ENCODE measurements at places on chromosomes 16 and 17.
A peak's percentile ranks its signal among the peaks of the same experiment; 100 is the strongest.

- DNase-seq, result no peak
Observed at GRCh38 chr16:67024384-67025209, 4.4 kb upstream of the CBFB start.

GRCh38 chr16:27110524-27110896 lies 43.8 kb downstream of the C16orf82 start:
- DNase-seq, result no peak

DNA sequence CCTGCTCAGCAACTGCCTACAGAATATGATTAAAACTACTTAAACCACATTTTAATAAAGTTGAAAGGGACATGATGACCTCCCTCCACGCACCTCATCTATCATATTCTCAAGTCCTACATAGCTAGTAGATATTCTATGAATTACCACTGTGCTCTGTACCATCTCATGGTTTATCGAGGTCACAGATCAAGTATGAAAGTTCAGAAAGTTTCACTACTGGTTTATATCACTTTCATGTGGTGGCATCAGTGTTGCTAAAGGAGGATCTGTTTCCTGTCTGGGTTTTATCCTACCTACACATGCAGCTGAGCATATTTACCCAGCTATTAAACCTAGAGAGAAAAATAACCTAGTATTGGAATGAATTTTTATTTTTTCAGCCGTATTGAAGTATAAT lies 214.9 kb upstream of the MON1B start:
- no peak for DNase-seq

- no peak for DNase-seq
Observed at GRCh38 chr17:1966274-1967086, 58.7 kb downstream of the RTN4RL1 start.

DNA sequence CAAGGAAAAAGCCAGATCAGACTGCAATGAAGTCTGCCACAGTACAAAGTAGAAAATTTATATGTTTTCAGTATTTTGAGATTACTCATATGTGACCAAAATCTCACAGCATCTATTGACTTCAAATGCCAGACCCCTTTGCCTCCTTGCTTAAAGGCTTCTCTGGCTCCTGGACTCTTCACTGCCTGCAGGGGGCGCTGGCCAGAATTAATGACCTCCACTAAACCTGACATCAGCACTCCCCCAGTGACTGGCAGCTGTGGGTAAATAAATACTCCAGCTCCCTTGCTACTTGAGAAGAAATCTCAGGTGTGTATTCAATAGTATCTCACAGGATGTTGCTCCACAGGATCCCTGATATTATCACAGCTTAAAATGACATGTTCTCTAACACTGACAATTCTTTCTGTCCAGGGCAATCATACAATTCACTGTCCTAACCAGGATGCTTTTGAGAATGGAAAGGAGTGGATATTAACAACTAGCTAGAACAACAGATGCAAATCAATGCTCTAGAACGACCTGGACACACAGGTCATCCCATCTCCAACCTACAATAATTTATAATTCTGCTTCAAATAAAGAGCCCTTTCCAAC lies 4.0 kb downstream of the BECN1 start:
- DNase-seq, result peak; percentile 47

- no peak for DNase-seq
Observed at GRCh38 chr16:82533189-82533588, 93.6 kb upstream of the CDH13 start.

GRCh38 chr16:87393680-87394055 lies 1.5 kb downstream of the MAP1LC3B start:
- no peak for DNase-seq

DNA sequence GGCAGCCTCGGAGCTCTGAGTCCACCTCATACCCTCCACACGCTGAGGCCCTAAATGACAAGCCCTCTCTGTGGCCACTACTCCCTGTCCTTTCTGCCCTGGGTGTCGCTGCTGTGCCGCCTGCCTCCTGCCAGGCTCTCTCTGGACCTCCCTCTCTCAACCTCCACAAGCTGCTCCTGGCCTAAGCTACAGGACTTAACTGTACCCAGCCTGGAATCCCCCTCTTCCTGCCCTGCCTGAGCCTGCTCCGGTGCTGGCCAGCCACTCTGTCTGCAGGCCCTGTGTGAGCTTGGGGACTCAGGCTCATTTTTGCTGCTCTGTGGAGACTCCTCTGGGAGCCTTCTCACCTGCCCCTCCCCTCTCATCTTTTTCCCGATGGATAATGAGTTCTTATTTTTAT lies 21.5 kb downstream of the IFT140 start:
- no peak for DNase-seq

GRCh38 chr17:50148226-50149090 lies 2.0 kb downstream of the PPP1R9B start:
- DNase-seq, result peak; percentile 46

GRCh38 chr17:10844621-10845387 lies 6.9 kb upstream of the PIRT start:
- DNase-seq, result peak; percentile 59

DNA sequence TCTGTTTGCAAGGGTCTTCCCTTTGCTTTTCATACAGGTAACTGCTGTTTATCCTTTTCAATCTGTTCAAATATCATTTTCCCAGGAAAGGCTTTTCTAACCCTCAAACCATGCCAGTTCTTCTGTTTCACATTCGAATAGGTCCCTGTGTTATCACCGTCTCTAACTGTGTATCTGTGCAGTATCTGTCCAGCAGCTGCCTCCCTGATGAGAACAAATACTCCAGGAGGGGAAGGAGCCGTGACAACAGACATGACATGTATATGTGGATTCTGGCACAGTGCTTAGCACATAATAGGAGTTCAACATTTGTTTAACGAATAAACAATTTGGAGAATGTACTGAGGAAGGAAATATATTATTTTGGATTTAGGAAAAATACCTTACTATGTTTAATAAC lies 95.7 kb downstream of the STX8 start:
- DNase-seq, result no peak

DNA sequence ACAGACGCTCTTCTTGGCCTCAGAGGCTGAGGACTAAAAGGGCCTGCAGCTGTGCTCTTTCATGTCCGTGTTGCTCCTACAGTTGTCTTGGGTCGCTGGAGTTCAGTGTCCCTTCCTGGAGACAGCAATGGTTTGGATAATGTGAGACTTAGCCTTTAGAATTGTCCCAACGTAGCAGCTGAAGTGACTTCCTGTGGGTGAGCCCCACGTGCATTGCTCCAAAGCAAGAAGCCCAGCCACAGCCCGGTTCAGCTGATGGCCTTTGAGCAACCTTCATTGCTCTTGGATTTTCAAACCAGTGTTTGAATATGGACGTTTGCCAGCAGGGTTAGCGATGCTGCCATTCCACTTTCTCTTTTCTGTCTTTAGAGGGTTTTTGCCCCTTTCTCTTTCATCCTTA lies 19.7 kb downstream of the TMEM11 start:
- no peak for DNase-seq

DNA sequence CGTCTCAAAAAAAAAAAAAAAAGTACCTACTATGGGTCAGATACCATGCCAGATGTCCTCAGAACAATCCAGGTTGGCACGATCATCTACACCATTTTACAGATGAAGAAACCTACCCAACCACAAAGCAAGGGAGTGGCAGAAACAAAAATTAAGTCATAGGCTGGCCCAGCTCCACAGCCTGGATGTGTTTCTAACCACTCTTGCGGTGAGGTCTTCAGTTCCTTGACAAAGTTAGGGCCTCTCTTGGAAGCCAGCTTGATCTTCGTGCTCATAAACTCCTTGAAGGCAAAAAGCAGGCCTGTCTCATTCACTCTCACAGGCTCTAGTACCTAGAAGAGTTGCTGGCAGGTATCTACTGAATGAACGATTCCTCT lies 6.2 kb downstream of the GGA2 start:
- no peak for DNase-seq

- no peak for DNase-seq
Observed at GRCh38 chr17:61158376-61158775, 241.3 kb upstream of the TBX2 start.

DNA sequence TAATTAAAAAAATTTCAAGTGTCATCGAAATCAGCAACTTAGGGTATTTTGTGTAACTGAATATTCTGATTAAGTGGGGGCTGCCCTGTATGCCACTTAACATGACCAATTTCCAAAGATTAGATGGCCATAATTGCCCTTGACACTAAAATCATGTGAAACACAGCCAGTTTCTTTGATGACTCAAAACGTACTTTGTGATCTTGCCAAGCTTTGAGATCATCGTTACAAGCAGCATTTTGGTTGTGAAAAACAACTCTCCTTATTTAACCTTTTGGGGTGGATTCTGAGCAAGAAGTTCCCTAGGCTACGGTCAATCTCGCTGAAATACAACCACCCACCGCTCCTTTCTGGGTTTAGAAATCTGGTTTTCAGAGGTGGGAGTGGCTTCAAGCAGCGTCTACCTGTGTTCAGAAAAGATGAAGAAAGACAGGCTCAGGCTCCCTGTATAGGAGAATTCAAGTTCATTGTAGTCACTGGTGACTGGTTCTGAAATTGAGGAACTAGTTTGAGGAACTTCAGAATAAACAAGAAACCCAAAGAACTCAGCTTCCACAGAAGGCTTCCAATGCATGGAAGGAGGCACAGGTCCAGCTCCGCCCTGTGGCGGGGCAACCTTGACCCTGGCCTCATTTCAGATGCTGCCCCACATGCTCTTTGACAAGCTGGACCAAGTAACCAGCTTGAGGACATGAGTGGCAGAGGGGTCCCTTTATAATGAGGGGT lies 9.4 kb downstream of the MAP3K14 start:
- DNase-seq, result no peak

DNA sequence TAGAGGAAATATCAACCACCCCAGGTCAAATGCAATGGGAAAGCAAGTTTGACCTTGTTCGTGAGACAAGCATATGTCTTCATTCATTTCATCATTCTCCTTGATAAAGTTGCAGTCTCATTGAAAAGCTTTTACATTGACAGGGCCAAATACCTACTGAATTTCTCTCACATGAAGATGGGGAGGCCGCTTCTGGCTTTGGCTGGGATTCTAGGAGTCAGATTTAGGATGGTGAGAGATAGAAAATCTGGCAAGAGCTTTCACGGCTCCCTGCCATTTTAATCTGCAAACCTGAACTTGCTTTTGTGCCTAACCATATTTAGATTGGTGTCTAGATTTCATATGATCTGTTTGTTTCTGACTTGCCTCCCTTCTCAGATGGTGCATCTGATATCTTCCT lies 88.0 kb downstream of the TMEM100 start:
- no peak for DNase-seq

DNA sequence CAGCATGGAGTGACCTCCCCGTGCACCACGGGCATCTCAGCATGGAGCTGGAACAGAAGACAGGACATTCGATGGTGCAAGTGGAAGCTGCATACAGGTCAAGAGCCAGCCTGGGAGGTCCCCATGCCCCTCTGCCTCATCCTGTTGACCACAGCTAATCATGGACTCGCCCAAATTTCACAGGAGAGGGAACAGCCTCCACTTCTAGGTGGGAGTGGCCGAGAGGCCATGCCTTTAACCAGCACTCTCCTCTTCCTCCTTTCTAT lies 3.8 kb upstream of the SLC47A2 start:
- no peak for DNase-seq

All from T-helper 17 cell (primary cell).